ENCODE measurements at places on chromosomes 6 and 20.

GRCh38 chr20:32629813-32630212 is 43.9 kb downstream of the C20orf203 start:
- DNase-seq = no peak

- DNase-seq = no peak
Measured at GRCh38 chr20:48139262-48140041, 354.2 kb upstream of the SULF2 start.

DNA sequence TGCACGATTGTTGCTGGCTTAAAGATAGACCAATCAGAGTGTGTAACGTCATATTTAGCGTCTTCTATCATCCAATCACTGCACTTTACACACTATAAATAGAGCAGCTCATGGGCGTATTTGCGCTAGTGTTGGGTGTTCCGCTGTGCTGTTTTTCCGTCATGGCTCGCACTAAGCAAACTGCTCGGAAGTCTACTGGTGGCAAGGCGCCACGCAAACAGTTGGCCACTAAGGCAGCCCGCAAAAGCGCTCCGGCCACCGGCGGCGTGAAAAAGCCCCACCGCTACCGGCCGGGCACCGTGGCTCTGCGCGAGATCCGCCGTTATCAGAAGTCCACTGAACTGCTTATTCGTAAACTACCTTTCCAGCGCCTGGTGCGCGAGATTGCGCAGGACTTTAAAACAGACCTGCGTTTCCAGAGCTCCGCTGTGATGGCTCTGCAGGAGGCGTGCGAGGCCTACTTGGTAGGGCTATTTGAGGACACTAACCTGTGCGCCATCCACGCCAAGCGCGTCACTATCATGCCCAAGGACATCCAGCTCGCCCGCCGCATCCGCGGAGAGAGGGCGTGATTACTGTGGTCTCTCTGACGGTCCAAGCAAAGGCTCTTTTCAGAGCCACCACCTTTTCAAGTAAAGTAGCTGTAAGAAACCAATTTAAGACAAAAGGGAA is 57.9 kb downstream of the TRIM38 start:
- DNase-seq = peak; percentile 92

GRCh38 chr20:52529826-52530225 is 338.2 kb upstream of the ZFP64 start:
- DNase-seq = no peak

GRCh38 chr6:160103825-160104100 is 17.9 kb upstream of the SLC22A1 start:
- no peak for DNase-seq

DNA sequence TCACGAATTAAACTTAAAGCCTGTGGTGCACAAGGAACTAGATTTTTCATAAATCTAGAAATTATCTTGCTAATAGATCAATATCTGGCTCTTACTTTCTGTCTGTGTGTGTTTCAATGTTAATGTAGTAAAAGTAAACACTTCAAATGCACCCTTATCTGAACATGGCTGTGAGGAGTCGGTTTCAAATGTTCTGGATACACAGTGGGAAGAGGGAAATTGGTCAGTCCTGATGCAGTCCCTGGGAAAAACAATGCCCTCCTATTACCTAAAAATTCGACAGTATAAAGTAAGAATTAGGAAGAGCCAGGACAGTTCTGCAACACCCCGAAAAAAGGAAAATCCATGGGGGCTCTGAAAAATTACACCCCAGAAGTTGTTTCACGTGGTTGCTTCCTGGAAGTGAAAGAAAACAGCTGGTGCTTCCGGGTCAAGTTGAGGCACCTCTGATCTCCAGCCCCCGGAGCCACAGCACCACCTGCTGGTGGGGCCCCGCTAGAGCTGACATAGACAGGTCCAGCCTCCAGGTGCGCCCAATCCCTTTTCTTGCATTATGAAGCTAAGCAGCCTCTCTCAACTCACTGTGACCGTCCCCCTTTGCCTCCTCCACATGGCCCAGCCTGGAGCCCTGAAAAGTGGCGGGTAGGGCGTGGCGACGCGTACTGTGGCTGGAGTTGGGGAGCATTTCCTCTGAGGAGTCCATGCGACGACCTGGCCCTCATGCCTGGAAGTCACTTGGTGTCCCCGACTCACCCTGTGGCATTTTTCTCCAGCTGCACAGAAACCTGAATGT is 8.3 kb downstream of the SEMG2 start:
- DNase-seq = peak; percentile 11

DNA sequence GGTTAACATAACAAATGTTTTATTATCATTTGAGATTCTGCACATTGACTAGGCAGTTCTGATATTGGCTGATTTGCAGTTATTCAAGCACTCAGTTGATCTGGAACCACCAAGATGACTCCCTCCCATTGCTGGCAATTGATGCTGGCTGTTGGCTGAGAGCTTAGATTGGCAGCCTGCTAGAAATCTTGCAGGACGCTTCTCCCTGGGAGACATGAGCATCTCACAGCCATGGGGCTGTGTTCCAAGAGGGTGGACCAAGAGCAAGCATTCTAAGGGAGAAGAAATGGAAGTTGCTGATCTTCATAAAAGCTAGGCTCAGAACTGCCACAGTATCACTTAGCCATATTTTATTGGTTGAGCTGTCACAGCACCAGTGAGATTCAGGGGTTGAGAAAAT is 233.4 kb upstream of the ID4 start:
- DNase-seq = no peak

GRCh38 chr6:55208478-55209458 is 34.5 kb downstream of the HCRTR2 start:
- no peak for DNase-seq

GRCh38 chr6:159807150-159807858 is 7.2 kb downstream of the PNLDC1 start:
- no peak for DNase-seq

- peak; percentile 8 for DNase-seq
Measured at GRCh38 chr6:53048431-53049195, 16.6 kb upstream of the FBXO9 start.

GRCh38 chr6:118709859-118710350 is 58.5 kb upstream of the CEP85L start:
- DNase-seq = peak; percentile 19

- no peak for DNase-seq
Measured at GRCh38 chr6:81241126-81242041, 511.1 kb downstream of the TENT5A start.

DNA sequence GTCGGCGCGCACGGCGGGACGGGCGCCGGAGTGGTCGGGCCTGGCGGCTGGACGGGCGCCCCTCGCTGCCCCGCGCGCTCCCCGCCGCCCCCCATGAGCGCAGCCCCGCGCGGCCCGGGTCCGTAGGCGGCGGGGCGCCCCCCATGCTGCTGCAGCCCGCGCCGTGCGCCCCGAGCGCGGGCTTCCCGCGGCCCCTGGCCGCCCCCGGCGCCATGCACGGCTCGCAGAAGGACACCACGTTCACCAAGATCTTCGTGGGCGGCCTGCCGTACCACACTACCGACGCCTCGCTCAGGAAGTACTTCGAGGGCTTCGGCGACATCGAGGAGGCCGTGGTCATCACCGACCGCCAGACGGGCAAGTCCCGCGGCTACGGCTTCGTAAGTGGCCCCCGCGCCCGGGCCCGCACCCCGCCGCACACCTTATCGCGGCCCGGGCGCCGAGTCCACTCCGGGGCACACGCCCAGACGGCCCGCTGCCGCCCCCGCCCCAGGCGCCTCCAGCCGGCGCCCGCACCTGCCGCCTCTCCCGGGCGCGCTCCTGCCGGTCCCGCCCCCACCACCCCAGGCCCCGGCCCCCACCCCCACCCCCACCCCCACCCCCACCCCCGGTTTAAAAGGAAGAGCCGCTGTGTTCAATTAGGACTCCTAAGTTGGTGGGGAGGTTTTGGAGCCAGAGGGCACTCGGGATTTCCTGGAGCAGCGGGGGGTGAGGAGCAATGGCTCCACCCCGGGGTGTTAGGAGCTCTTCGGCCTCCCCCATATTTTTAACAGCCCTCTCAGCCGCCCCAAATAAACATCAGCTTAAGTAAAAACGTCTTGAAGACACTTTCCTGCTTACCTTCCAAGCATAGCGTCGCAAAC is 474 bp downstream of the RBM38 start:
- DNase-seq = no peak

GRCh38 chr6:143410859-143411270 is 39.6 kb downstream of the ADAT2 start:
- DNase-seq = no peak

- no peak for DNase-seq
Measured at GRCh38 chr6:136370988-136371728, 81.5 kb upstream of the BCLAF1 start.

DNA sequence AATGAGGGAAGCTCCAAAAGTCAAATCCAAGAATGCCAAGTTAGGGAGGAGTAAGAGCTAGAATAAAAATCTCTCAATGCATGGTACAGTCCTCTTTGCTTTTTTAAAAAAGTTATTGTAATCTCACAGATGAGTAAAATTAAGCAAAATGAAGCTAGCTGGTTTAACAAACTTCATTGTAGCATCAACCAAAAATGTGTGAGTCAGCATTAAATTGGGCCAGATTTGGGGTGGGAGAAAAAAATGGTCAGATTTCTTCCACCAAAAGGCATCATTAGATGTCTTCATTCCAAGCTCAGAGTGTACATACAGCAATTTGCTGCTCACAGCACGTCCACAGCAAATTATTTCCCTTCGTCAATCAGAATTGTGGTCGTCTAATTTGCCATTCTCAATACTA is 441.5 kb upstream of the FLRT3 start:
- DNase-seq = no peak

- no peak for DNase-seq
Measured at GRCh38 chr6:4039348-4039747, 39.6 kb downstream of the FAM217A start.

DNA sequence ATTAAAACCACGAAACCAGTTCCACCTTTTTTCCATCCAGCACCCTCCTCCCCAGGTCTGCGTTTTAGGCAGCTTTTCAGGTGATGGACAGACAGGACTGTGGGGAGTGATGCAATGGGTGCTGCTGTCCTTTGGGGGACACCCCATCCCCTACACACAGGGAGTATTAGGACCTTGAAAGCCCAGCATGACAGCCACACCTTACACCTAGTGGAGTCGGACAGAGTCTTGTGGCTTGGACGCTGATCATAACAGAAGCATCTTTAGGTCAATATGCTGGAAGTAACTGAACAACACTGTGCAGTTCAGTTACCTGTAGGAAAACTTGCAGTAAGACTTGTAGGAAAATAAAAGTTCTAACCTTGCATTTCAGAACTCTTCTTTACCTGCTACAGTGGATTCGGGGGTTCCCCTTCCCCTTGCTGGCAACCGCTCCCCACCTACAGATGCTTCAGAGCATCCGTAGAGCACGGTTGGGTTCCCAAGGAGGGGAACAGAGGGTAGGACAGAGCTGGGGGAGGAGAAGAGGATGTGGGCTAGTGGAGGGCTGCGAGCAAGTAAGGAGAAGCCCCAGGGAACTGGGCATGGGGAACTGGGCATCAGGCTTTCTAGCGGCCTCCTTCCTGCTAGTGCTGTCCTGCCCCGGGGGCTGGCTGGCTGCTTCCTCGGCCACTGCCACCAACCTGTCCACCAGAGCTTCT is 31.7 kb downstream of the PLEKHG1 start:
- DNase-seq = no peak

- no peak for DNase-seq
Measured at GRCh38 chr20:19750101-19750606, 7.9 kb upstream of the RIN2 start.

DNA sequence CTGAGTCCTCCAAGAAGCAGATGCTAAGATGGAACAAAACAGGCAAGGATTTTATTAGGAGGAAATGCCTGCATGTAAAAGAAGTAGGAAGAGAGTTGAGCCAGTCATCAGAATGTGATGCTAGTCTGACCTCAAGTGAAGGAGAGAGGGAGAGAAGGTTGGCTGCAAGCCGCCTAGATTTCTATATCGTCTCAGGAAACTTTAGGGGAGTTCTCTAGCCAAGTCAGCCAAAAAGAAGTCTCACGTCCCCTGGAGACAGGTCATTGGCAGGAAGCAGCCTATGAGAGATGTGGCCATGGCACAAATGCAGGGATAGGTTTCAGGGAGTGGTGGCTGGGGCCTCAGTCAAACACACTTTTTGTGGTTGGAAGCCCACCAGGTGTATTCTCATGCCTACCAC is 378.0 kb downstream of the CD109 start:
- DNase-seq = no peak

DNA sequence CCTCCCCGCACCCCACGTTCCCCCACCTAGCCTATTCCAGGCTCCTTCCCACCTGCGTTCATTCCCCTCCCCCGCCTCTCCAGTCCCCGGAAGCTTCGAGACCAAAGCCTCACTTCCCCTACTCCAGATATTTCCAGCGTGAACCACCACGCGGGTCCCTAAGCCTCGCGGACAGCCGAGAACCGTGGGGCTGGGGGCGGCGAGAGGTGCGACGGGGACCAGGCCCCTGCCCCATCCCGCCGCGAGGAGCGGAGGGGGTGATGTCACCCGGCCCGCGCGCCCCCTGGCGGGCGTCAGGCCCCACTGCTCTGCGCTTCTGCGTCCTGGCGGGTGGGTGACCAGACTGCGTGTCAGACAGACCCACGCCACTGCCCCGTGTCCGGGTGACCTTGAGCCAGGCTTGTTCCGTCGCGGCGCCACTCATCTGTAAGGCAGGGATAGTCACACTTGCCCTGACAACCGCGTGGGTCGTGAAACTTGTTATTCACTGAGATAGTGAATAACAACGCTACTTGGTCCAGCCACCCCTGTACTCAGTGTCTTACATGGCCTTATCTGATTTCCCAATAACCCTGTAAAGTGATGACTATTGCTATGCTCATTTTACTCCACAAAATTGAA is 9.0 kb upstream of the HSP90AB1 start:
- DNase-seq = peak; percentile 90

DNA sequence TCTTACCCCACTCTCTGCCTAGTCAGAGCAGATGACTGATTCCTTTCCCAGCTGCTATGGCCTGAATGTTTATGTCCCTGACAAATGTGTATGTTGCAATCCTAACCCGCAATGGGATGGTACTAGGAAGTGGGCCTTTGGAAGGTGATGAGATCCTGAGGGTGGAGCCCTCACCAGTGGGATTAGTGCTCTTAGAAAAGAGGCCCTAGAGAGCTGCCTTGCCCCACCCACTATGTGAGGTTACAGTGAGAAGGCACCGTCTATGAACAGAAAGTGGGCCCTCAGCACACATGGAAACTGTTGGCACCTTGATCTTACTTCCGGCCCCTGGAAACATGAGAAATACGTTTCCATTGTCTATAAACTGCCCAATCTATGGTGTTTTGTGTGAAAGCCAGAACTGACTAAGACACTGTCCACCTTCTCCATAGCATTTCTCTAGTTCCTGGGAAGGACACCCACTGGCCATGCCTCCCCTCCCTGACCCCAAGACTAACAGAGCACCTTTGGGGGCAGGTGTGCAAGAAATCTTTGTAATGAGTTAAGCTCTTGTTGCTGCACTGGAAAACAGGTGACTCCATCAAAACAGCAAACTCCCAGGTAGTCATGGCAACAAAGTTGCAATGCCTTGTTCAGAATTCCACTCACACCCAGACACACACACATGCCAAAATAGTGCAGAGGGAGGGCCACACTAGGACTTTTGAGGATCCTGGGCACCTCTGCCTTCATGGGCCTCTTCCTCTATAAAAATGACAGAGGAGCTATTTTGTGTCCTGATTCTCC is 16.2 kb downstream of the GABRR2 start:
- DNase-seq = no peak

GRCh38 chr20:46939031-46939965 is 44.7 kb downstream of the EYA2 start:
- no peak for DNase-seq

- no peak for DNase-seq
Measured at GRCh38 chr6:163964789-163965188, 550.3 kb downstream of the QKI start.

All from CD14-positive monocyte (primary cell).